ENCODE measurements at places on chromosomes 3 and 15.
A peak's percentile ranks its signal among the peaks of the same experiment; 100 is the strongest.

GRCh38 chr3:158381262-158381868 is 189.6 kb upstream of the MLF1 start:
- DNase-seq: peak; percentile 2

GRCh38 chr15:57503051-57503702 is 88.5 kb upstream of the MYZAP start:
- DNase-seq: no peak

GRCh38 chr3:130699765-130700164 is 46.9 kb downstream of the PIK3R4 start:
- peak; percentile 52 for DNase-seq

DNA sequence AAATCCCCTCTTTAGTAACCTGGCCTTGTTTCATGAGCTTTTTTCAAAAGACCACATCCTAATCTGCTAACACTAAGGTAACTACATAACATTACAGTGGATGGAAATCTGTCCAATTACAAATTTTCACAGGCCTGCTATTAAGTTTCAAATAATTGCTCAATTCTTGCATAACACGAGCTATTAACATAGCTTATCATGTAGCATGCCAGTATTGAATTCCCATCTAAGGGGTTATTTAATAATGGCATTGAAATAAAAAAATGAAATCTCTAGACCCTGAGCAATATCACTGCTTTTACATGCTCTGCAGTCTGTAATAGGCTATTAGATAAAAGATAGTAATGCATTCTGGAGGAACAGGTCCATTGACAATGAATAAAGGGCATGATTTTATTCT is 748.3 kb upstream of the NECTIN3 start:
- DNase-seq: no peak

GRCh38 chr15:50066202-50066601 is 52.8 kb downstream of the ATP8B4 start:
- peak; percentile 44 for DNase-seq

DNA sequence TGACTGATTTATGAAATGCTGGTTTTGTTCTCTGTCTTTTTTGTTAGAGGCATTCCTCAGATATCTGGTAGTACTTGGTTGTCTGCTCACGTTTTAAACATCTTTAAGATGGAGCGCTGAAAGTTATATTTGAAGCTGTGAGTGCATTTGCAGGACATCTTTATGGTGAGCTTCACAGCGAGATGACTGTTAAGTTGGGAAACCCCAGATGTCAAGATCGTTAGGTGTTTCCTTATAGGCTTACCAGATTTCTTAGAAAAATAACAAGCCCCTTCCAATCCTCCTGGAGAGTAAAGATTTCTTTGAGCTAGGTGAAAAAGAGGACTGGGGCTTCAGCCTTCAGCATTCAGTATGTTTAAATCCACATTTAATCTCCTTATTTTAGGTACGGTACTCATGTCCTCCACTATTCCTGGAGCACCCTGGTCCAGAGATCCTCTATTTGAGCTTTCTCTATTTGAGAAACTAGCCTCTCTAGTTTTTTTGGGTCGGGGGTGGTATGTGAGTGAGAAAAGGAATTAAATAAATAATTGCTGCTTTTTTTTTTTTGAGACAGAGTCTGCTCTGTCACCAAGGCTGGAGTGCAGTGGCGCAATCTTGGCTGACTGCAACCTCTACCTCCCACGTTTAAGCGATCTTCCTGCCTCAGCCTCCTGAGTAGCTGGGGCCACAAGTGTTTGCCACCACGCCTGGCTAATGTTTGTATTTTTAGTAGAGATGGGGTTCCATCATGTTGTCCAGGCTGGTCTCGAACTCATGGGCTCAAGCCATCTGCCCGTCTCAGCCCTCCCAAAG is 72.3 kb downstream of the ZNF609 start:
- DNase-seq: no peak

GRCh38 chr15:39558421-39558820 is 22.5 kb upstream of the THBS1 start:
- no peak for DNase-seq

DNA sequence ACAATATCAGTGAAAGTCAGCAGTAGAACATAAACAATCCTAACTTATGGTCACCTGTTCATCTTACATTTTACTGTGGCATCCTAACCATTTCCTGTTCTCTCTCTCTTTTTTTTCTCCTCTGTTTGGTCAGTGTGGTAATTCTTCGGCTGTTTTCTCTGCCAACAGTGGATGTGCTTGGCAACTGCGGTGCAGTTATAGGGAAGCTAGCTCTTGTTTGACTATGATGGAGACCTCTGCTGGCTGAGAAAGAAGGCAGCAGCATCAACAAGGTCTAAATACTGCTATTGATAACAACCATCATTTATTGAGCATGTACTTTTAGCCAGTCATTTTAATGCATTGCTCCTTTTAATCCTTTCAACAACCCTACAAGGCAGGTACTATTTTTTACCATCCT is 723 bp upstream of the DRD3 start:
- DNase-seq: peak; percentile 53

- peak; percentile 97 for DNase-seq
Observed at GRCh38 chr3:12405432-12406272, 78.6 kb upstream of the TSEN2 start.

DNA sequence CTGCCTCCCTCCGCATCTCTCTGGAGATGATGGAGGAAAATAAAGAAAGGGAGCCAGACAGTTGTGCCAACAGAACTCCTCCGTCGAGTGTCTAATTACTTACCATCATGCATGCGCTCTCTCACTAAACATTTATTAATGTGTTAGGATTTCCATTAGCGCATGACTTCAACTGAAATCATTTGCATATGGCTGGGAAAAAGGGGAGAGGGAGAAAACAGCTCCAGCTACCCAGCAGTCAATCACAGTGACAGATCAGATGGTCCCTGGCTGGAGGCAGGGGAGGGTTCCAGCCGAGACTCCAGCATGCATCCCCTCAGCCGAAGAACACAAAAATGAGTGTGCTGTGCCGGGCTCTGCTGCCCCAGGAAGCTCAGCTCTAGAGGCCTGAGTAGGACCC is 6.8 kb upstream of the RHO start:
- no peak for DNase-seq

GRCh38 chr3:179028408-179028807 is 43.2 kb downstream of the ZMAT3 start:
- no peak for DNase-seq

DNA sequence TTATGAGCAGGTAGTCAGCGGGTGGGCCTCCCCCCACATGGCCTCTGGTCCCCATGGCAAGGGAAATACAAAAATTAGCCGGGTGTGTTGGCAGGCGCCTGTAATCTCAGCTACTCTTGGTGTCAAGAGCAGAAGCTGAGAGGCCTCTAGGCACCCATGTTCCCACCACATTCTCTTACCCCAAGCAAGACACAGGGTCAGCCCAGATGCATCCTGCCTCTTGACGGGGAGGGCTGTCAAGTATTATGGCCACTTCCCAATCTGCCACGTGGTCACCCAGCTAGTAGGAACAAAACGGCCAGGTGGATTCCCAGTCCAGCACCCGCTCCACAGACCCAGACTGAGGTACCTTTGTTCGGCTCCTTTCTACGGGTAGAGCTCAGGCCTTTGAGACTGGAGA is 16.2 kb upstream of the SLC6A6 start:
- DNase-seq: no peak

GRCh38 chr15:99421172-99421656 is 144.6 kb upstream of the MEF2A start:
- DNase-seq: no peak

GRCh38 chr15:84035399-84035766 is 200.2 kb upstream of the GOLGA6L4 start:
- peak; percentile 40 for DNase-seq

DNA sequence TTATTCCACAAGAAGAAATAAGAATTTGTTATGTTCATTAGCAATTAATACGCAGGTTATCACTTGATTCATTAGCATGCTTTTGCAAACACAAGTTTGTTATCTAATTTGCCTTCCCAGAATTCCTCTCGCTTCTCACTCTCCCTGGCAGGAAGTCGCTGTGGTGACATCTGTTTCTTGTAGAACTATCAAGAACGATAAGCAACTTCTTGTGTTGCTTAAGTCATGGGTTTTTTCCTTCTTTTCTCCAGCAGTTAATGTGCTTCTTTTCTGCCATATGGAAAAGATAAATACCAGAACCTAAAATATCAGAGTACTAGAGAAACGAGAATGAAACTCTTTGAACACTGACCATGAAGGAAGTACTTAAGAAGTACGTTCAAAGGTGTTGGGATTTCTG is 99.8 kb upstream of the CHMP2B start:
- no peak for DNase-seq

DNA sequence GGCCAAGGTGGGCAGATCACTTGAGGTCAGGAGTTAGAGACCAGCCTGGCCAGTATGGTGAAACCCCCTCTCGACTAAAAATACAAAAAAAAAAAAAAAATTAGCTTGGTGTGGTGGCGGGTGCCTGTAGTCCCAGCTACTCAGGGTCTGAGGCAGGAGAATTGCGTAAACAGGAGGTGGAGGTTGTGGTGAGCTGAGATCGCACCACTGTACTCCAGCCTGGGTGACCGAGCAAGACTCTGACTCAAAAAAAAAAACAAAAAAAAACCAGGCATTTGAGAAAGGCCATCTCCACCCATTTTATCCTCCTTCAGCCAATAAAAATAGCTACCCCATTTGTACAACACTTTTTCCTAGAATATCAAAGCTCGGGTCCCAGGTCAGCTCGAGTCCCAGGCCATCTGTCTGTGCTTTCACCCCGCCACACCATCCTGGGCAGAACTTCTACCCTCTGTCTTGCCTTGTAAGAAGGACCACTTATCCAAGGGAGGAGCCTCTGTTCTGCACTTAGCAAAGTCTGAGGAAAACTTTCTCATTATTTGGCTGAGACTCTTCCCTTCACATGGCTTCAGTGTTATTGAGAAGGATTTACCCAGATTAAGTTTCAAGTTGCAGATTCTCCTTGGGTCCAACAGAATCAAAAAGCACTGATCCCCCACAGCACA is 99.1 kb downstream of the MESD start:
- no peak for DNase-seq

DNA sequence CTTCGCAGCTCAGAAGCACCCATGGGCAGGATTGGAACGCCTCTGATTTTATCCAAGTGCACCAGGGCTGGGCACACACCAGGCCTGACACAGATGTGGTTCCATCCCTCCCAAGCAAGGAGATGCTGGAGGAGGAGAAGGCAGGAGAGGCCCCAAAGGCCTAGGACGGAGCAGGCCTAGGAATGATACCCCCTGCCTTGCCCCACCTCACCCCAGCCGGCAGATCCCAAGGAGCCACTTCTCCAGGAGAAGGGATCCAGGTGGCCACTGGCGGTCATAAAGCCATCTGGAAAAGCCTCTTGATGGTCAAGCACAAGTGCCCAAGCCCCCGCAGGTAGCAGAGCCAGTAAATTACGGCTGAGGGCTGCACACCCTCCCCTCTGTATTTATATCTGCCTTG is 211.8 kb downstream of the TBC1D2B start:
- DNase-seq: no peak

GRCh38 chr3:9036404-9037131 is 73.3 kb upstream of the RAD18 start:
- no peak for DNase-seq

GRCh38 chr15:58980351-58980939 is 7.0 kb upstream of the RNF111 start:
- DNase-seq: peak; percentile 61

GRCh38 chr3:4985330-4986174 is 6.3 kb downstream of the BHLHE40 start:
- peak; percentile 79 for DNase-seq

GRCh38 chr3:100970477-100970990 is 22.7 kb downstream of the ABI3BP start:
- DNase-seq: no peak

- DNase-seq: peak; percentile 73
Observed at GRCh38 chr3:157493627-157494550, 9.3 kb downstream of the VEPH1 start.

- DNase-seq: peak; percentile 31
Observed at GRCh38 chr15:36769098-36769497, 189.7 kb downstream of the CDIN1 start.

DNA sequence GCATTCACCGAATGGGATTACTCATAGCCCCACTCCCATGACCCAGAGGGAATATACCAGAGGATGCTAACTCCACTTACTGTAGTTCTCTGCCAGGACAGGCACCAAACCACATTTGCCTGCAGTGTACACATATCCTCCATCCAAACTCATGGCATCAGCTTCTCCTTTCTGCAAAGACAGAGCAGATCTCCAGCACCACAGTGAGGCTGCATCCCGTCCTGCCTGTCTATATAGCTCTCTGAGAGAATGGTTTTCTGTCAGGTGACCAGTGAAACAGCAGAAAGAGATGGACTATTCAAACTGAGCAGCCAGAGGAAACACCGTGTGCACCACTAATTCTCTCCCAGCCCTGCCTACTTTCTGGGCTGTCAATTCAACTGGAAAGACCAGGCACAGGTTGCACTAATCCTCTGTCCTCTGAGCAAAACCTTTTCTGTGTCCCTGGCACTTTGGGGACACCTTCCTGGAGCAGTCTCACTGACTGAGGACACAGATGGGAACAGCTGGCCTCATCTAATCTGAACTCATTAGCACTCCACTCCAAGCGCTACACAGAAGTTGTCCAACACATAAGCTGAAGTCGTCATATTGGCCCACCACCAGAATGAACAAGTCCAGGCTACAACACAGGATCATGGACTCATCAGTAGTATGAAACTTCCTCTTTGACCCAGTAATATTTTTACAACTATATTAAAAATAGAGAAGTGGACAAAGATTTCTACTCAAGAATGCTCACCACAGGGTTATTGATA is 17.3 kb downstream of the LTF start:
- DNase-seq: no peak

DNA sequence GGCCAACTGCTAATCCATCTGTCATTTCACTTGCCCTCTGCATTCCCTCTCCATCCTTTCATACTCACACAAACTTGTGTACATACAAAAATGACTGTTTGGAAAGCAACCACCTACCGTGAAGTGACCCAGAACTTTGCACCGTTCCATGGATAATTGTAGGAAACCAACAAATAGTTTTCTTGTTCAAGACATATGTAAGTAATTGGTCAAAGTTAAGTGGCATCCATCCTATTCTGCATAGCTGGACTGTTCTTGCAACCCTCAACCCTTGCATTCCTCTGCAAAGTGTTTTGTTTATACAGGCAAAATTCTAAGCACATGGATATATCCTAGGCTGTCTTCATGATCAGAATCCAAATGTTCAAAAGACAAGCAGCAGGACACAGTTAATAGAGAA is 592.5 kb downstream of the MECOM start:
- DNase-seq: no peak

DNA sequence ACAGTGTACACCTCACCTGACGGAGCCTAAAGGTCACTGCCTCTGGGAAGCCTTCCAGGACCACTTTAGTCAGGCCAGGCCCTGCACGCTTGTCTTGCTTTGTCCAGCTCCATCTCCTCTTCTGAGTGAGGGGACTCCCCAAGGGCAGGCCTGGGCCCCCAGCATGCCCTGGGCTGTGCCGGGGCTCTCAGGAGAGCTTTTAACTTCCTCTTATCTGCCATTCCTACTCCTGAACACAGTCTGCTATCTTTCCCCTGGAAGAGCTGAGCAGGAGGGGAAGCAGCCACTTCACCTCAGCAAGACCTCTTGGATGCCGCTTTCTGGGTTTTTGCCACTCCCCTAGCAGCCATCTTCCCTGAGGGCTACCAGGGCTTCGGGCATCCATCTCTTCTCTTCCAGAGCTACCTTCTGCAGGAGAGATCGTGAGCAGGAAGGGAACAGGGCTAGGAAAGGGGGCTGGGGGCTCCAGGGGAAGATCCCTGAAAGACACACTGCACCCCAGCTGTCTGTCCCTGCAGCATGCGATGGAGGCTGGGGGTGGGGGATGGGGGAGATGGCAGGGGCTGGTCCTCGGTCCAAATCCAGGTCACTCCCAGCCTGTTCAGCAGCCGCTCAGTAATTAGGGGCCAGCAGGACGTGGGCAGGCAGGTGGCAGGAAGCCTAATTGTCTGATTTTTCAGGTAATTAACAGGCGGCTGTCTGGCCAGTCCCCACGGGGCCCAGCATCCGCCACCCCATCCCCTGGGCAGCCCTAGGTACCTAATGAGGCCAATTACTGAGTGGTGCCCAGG is 19.9 kb upstream of the RPL29 start:
- no peak for DNase-seq

Data from ELR (cell line).